Activated CD8-positive, alpha-beta T cell treated with anti-CD3 and anti-CD28 coated beads for 36 hours (primary cell): ENCODE measurements at places on chromosomes 12 and 14.

DNA sequence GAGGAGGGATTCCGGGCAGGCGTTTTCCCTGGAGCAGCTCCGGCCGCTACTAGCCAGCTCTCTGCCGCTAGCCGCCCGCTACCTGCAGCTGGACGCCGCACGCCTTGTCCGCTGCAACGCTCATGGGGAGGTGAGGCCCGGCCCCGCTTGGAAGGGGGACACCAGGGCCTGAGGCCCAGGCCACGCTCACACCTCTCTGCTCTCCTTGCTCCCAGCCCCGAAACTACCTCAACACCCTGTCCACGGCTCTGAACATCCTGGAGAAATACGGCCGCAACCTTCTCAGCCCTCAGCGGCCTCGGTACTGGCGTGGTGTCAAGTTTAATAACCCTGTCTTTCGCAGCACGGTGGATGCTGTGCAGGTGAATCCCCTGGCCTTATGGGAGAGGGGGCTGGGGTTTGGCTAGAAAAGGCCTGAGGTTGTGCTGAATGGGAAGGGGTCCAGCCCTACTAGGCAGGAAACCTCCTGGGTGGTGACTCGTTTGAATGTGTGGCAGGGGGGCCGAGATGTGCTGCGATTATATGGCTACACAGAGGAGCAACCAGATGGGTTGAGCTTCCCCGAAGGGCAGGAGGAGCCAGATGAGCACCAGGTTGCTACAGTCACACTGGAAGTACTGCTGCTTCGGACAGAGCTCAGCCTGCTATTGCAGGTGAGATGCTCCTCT is 597 bp downstream of the RNF31 start:
- no peak for DNase-seq

DNA sequence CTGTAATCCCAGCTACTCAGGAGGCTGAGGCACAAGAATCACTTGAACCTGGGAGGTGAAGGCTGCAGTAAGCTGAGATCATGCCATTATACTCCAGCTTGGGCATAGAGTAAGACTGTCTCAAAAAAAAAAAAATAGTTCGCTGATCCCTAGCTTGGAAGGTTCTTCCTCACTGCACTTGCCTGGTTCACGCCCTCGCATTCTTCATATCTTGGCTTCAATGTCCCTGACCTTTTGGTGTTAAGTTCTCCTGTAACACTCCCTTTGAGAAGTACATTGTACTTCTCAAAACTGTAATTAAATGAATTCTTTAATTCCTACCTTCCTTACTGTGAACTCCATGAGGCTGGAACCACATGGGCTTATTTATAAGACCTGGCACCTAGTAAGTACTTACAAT is 16.5 kb upstream of the TPCN1 start:
- DNase-seq, result no peak

GRCh38 chr12:123398177-123398549 is 14.2 kb downstream of the KMT5A start:
- no peak for DNase-seq

DNA sequence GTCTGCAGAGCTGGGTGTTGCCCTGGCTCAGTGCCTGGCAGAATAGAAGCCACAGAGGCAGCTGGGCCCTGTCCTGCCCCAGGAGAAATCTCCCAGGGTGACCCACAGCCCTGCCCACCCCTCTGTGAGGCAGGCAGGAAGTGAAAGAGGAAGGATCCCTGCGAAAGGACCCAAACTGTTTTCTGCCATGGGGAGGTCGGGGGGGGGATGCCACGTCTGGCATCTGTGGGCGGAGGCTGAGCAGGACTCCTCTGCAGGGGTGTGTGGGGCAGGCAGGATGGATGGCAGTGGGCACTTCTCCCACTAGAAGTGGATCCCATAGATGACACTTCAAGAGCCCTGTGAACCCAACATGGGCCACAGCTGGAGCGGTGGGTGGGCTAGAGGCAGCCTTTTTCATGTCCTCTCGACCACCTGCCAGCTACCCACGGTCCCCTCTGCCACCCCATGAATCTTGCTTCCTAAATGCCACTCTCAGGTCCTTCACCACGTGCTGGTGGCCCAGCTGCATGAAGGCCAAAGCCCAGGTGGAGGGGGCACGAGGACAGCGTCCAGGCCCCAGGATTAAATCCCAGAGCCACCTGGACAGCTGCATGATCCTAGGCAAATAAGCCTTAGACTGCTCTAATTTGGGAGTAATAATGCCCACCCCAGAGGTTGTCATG is 3.6 kb downstream of the PAPLN start:
- DNase-seq, result no peak

DNA sequence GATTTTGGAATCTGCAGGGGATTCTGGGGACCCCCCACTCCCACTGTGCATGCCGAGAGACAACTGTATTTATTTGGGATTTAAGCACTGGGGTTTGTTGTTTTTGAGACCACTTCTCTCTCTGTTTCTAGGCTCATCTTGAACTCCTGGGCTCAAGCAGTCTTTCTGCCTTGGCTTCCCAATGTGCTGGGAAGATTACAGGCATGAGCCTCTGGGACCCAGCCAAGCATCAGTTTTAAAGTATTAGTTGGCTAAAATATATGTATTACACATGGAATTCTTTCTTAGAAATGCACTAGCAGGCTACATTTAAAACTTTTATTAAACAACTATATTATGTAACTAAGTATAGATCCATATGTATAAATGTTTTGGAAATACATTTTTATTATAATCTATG is 78.3 kb downstream of the AEBP2 start:
- DNase-seq, result no peak

DNA sequence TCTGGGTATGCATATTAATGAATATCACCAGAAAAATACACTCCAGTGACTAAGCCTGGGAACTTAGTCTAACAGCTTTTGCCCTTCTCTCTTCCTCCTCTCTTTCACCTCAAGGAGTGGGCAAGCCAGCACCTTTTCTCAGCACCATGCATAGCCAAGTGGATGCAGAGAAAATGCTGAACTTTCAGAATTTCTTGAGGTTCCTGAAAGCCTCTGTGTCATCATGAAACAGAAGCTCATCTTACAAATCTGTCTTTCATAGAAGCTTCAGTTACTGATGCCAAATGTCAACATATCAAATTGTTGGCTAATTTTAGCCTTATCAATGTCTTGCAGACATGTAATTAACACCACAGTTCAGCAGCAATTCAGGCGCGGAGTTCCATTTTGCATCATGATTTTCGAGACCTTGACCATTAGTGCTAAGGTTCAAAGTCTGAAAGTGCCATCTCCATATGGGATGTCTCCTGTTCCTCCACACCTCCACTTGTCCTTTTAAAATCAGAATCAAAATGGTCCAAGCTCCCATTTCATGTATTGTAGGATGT is 51.1 kb upstream of the RPH3A start:
- DNase-seq, result no peak

GRCh38 chr12:130917607-130918006 is 36.1 kb upstream of the ADGRD1 start:
- no peak for DNase-seq

DNA sequence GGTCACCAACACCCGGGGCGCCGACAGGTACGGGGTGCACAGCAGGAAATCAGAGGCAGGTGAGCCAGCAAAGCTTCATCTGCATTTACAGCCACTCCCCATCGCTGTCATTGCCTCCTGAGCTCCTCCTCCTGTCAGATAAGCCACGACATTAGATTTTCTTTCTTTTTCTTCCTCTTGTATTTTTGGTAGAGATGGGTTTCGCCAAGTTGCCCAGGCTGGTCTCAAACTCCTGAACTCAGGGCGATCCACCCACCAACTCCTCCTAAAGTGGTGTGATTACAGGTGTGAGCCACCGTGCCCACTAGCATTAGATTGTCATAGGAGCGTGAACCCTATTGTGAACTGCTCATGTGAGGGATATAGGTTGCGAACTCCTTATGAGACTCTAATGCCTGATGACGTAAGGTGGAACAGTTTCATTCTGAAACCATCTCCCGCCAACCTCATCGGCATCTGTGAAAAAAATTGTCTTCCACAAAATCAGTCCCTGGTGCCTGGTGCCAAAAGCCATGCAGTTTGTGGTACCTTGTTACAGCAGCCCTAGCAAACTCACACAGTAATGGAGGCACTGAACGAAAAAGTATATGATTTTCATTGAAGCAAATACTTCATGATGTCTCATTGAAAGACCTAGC is 1.5 kb downstream of the STYK1 start:
- DNase-seq, result peak; percentile 50

- DNase-seq, result no peak
These were observed 101.3 kb downstream of the SLC6A15 start for GRCh38 chr12:84811291-84811690.

GRCh38 chr14:65502676-65503124 is 90.2 kb downstream of the FUT8 start:
- DNase-seq, result no peak

GRCh38 chr12:19065871-19066270 is 63.7 kb upstream of the PLEKHA5 start:
- DNase-seq, result no peak

- DNase-seq, result no peak
These were observed 518.4 kb downstream of the MED13L start for GRCh38 chr12:115758877-115759620.

GRCh38 chr12:3379079-3379478 is 111.9 kb upstream of the PRMT8 start:
- no peak for DNase-seq

GRCh38 chr14:60945984-60946383 is 34.9 kb downstream of the TRMT5 start:
- DNase-seq, result no peak

- DNase-seq, result peak; percentile 2
These were observed at the start of gene DBX2 for GRCh38 chr12:45050751-45051571. TSS of gene DBX2 (minus strand) at chr12:45051099. CDS start at chr12:45050927, 172 bp downstream.

DNA sequence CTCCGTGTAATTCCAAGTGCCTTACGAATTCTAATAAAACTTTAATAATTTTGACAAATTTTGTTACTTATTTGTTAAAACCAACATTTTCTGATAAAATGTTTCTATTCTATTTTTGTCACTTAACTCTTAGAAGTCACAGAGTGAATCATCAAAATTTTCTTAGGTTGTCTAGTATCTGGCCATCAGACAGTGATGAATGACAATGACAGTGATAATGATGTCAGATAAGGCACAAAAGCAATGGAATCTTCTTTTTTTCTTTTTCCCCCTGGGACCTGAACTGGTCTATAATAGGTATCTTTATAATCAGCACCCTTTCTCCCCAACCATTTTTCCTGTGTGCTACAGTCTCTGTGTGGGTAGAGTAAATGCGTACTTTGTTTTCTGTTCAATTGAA is 407.3 kb downstream of the SOX5 start:
- no peak for DNase-seq

DNA sequence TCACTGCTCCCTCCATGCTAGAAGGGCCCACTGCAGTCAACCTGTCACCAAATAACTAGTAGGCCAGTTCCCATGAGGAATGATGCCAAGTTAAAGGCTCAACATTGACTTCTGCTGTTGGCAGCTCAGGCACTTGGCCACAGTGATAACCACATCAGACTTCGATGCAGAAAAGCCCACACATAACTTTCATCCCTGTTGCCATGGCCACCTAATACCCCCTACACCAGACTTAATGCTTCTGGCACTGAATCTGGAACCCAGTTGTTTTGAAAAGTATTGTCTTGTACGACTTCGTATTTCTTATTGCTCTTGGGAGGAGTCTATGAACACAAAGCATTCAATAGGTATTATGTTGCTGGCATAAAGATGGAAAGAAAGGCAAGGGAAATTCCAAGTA is 44.3 kb upstream of the HELB start:
- DNase-seq, result no peak

DNA sequence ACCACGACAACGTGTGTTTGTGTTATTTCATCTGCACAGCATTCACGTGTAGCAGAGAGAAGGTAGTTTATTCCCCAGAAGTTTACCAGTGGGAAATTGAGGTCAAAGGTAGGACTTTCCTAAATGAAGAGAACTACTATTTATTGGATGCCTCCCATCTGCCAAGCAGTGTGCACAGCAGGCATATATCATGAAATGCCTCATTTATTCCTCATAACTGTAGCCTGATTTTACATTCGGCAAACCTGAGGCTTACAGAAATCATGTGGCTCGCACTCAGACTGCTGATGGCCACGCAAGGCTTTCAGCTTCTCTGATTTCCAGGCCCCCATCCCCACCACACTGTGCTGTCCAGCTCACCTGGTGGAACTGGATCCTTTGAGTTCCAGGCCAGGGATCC is 33.5 kb downstream of the NTF3 start:
- no peak for DNase-seq

GRCh38 chr12:23576372-23576771 is 373.1 kb downstream of the SOX5 start:
- no peak for DNase-seq

- no peak for DNase-seq
These were observed 5.9 kb upstream of the RPL41 start for GRCh38 chr12:56110571-56110970.

DNA sequence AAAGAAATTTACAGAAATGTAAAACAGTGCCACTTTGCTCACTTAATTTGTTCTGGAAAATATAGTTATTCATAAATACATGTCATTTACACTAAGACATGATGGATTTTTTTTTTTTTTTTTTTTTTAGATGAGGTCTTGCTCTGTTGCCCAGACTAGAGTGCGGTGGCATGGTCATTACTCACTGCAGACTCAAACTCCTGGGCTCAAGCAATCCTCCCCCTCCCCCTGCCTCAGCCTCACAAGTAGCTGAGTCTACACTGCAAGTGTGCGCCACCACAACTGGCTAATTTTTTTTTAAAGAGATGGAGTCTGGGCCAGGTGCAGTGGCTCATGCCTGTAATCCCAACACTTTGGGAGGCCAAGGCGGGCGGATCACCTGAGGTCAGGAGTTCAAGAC is 101.2 kb downstream of the PPP2R5C start:
- DNase-seq, result no peak

DNA sequence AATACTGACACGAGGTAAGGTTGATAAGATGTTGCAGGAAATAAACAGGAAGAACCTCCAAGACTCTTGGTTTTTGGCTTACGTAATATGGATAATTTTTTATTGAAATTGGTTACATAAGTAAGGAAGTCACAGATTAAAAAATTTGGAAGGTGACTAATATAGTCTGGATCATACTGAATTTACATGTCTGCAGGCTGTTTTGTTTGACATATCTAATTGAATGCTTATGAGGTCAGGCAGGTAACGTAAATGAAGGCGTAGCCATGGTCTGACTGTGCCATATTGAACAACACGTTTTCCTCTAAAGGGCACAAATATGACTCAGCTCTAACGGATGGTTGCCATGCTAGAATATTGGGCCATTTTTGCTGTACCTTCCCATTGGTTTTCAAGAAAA is 648.1 kb upstream of the NOVA1 start:
- DNase-seq, result no peak

DNA sequence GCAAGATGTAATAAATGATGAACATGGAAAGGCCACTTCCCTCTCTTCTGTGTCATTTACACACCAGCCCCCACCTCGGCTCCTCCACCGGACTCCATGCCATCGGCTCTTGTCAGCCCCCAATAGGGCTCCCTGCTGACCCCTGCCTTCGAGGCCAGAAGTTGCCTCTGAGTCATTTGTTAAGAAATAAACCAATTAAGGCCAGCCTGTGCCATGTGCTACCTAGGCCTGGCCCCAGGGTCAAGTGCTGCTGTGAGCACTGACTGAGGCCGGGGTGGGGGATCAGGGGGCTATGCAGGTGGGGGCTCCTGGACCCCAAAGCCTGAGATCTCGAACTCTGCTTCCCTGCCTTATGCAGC is 53.2 kb downstream of the TESC start:
- no peak for DNase-seq
